ENCODE measurements at places on chromosomes 3 and 15.

DNA sequence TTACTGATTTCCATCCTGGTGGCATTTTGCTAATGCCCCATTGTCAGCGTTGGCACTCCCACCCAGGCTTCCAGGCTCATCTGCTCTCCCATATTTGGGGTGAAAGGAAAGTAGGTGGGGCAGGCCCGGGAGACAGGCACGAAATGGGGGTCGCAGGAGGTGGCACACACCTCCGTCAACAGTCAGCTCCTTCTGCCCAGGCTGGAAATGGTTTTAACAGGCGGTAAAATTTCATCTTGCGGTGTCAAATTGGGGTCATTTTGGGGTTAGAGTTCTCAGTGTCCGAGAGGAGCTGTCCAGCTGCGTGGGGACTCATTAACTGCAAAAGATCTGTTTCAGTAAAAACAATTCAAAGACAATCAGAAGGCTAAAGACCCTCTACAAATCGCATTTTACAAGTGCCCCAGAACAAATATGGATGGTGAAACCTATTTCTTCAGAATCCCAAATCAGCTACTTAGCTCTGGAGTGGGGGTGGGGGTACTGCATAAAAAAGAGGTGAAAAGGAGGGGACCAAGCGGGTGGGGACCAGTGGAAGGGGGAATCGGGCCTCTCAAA lies 4.2 kb upstream of the MEIS2 start:
- no peak for DNase-seq

- no peak for DNase-seq
Observed at GRCh38 chr3:197521277-197522182, 34.2 kb downstream of the BDH1 start.

DNA sequence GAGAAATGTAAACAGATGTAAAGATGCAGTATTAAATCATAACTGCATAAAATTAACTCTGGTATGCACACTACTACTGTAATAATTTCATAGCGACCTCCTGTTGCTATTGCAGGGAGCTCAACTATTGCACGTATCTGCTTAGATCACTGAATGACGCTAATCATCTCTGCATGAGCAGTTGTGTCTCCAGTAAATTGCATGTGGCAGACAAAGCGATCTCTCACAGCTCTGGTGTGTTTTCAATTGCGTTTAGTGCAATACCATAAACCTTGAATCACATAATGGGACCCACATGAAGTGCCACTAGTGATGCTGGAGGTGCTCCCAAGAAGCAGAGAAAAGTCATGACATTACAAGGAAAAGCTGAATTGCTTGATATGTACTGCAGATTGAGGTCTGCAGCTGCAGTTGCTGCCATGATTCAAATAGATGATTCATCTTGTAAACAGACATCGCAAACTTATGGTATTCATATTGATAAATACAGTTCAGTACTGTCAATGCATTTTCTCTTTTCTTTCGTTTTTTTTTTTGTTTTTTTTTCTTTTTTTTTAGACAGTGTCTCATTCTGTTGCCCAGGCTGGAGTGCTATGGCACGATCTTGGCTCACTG lies 30.2 kb upstream of the LCTL start:
- no peak for DNase-seq

GRCh38 chr3:134652409-134652831 lies 1.6 kb upstream of the KY start:
- no peak for DNase-seq

GRCh38 chr3:46496746-46497555 lies 825 bp upstream of the RTP3 start:
- peak; percentile 40 for DNase-seq

GRCh38 chr3:4976109-4976508 lies 3.1 kb upstream of the BHLHE40 start:
- DNase-seq: peak; percentile 85

- DNase-seq: no peak
Observed at GRCh38 chr3:44771424-44772098, 10.0 kb downstream of the KIF15 start.

DNA sequence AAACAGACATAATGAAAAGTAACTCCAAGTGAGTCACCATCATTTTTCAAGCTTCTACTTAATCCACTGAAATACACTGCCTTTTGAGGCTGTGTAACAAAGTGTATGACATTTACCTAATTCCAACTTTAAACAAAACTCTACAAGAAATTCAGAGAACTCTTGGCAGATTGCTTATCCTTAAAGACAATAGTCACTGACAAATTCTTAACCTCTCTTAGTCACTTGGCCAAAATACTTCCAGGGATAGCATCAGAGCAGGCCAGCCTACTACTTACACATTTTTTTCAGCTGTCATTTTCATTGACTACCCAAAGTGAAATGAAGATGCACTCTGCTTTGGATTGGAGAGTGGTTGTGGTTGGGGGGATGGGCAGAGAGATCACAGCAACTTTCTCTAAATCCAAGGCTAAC lies 3.6 kb downstream of the WWTR1 start:
- DNase-seq: no peak

DNA sequence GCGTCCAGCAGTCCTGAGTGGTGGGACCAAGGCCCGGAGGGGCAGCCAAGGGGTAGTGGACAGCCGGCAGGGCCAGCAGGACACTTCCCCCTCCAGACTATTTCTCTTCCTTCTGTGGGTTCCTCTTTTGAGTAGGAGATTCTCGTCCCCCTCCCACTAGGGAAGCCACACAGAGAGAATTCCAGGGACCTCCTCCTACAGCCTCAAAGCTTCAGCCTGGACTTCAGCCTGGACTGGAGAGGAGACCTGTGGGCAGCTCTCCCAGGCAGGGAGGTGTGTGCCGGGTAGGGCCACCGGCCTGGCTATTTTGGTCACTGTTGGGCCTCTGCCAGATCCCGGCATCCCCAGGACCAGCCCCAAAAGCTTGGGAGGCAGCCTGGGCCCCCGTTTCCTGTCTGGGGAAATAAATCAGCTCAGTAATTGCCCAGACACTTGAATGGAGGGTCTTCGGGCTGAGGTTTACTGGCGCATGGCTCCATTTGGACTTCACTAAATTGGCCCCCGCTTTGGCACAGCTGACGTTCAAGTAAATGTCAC lies 1.3 kb downstream of the SLC6A6 start:
- DNase-seq: peak; percentile 85

GRCh38 chr3:17820704-17821103 lies 78.3 kb upstream of the TBC1D5 start:
- no peak for DNase-seq

GRCh38 chr3:20099060-20099459 lies 58.8 kb downstream of the KAT2B start:
- DNase-seq: no peak

- no peak for DNase-seq
Observed at GRCh38 chr3:32045091-32045915, 61.1 kb upstream of the GPD1L start.

DNA sequence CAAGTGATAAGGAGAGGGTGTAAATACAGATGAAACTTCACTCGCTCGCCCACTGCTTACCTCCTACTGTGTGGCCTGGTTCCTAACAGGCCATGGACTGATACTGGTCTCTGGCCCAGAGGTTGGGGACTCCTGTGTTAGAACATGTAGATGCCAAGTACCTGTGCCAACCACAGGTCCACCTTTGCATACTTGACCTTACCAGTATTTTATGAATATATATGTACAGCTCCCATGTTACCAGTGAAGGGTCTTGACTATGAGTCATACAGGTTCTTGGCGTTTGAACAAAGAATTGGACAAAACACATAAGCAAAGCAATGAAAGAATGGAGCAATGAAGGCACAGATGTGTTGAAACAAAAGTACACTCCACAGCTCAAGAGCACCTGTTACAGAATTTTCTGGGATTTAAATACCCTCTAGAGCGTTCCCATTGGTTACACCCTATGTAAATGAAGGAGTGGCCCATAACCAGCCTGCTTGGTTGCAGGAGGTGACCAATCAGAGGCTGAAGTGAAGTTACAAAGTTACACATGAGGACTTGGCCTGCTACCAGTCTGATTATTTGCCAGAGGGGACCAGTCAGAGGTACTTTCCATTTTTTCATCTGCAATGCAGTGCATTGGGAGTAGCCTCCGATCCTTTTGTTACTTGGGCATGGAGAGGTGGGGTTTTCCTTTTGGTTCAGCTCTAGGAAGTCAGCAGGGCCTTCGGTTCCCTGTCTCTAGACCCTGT lies 1.7 kb upstream of the GFM1 start:
- no peak for DNase-seq

GRCh38 chr3:176514297-176514696 lies 683.0 kb downstream of the TBL1XR1 start:
- DNase-seq: no peak

GRCh38 chr3:182592747-182593146 lies 200.6 kb upstream of the ATP11B start:
- DNase-seq: no peak

GRCh38 chr15:44153352-44153751 lies 41.7 kb downstream of the FRMD5 start:
- DNase-seq: no peak

GRCh38 chr3:149765762-149766334 lies 13.6 kb upstream of the COMMD2 start:
- peak; percentile 63 for DNase-seq

DNA sequence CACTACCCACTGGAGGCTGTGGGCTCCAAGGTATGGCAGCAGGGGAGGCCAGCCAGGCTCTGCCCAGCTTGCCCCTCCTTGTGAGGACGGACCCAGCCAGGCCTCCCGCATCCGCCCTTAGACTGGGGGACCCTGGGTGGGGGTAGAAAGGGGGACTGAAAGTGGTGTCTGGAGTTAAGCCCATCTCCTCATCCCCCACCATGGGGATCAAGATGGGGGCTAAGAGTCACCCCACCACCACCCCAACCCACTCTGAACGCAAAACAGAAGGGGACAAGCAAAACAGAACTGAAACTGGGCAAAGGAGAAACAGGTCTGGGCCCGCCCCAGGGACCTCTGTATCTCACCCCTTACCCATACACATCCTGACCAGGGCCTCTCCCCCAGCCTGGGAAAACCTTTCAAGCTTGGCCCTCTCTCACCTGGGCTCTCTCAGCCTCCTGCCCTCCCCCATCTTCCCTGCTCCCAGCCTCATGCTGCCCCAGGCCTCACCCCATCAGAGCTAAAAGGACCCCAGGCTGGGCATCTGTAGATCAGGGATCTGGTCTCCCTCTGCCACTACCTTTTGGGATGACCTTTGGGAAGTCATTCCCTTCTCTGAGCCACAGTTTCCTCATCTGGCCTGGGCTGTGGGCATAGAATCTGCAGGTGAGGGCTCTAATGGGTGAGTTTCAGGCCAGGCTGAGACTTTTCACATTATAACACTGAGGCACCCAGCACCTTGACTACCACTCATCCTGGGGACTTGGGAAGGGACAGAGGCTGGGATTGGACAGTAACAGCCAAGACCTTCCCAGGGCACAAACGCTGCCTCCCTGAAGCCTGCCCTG lies 30.0 kb upstream of the CYP11A1 start:
- DNase-seq: no peak

- no peak for DNase-seq
Observed at GRCh38 chr3:13610006-13610570, 61.2 kb downstream of the FBLN2 start.

GRCh38 chr3:12471241-12471640 lies 13.0 kb upstream of the TSEN2 start:
- peak; percentile 20 for DNase-seq

DNA sequence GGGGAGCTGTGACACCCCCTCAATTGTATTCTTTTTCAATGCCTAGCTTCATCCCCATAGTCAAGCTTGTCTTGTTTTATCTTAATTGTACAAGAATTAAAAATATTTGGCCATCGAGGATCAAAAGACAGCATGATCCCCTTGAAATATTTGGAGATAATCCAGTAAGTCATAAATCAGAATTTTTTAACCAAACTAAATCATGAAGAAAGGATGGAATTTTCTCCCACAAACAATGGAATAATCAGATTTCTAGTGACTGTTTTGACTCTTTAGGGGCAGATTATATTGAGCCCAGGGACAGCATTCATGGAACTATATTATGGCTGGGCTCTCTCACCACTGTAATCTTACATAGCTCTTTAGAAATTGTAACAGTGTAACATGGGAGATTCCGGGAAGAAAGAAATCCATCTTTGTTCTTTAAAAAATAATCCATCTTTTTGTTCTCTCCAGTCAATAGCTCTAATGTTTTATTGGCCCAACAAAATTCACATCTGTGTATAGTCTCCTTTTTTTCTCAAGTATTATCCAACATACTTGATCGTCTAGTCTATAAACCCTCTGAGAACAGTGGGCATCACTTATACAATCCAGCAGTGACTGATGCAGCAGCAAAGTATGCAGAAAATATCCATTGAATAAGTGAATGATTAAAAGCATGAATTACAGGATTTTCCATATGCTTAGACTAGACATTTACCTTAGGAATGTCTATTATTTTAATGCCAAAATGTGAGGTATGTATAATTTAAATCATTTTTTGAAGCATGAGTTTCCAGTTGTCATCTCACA lies 277.0 kb upstream of the PLSCR5 start:
- no peak for DNase-seq

- no peak for DNase-seq
Observed at GRCh38 chr15:40829115-40829514, 607 bp upstream of the PPP1R14D start.

- no peak for DNase-seq
Observed at GRCh38 chr3:108511055-108511454, 659 bp upstream of the MYH15 start.

GRCh38 chr15:70856884-70857561 lies 3.1 kb upstream of the LARP6 start:
- no peak for DNase-seq

DNA sequence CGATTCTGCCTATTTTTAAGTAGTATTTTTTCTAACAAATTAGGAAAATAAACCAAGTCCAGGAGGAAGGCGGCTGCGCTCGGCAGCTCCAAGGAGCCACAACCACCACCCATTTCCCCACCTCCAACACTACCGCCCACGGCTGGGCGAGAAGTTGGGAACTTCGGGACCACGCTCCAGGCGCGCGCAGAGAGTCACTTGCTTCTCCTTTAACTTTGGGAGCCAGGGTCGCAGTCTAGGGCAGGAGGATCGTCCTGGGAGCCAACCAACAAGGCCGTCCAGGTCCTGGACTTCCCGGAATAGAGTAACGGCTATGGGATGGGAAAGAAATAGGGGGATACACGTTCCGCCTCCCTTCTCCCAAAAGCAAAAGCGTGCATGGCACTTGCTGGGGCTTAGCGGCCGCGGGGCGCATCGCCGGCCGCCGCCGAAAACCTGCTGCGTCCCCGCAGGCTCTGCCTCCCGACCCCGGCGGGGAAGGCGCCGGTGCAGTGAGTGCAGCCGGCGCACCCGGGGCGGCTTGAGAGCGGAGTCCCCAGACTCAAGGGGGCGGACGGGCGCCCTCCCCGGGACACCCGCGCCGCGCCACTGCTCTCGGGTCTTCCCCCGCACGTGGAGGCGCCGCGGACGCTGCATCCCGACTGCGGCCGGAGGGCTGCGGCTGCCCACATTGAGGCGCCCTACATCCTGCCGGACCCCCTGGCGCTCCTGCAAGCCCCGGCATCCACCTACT lies 699 bp downstream of the MEGF11 start:
- DNase-seq: peak; percentile 21

Measured in inflammatory macrophage treated with lipopolysaccharide for 1 hour (primary cell).